ENCODE measurements at places on chromosomes 5 and 9. TPM values are rescaled to one million over a fixed set of nuclear protein-coding genes. Genes with fewer than 3 reads are reported as not detected.

Gene NTRK2
- total RNA-seq, result 0.98 TPM

GRCh38 chr9:106025453-106025852 lies 331.1 kb downstream of the TMEM38B start:
- no peak for DNase-seq

DNA sequence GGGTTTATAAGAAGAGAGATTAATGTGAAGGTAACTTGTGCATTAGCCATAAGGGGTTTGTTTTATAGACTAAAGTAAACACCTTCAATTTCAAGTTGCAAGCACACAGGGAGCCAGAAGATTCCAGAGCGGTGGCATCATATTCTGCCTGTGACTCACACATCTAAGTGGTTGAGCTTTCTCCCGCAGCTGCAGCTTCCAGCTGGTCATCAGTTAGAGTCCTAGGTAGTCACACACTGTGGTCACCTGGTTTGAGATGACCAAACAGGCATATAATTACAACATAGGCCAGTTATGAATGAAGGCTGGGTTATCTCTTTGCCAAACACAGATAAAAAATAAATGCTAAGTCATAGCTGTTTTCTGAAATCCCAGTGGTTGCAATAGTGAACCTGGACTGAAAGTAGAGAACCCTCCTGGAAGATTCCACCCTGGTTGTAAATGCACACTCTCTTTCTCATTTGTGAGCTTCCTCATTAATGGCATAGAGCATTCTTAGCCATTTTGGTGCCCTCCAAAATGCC lies 171.3 kb downstream of the GDNF start:
- DNase-seq, result no peak

DNA sequence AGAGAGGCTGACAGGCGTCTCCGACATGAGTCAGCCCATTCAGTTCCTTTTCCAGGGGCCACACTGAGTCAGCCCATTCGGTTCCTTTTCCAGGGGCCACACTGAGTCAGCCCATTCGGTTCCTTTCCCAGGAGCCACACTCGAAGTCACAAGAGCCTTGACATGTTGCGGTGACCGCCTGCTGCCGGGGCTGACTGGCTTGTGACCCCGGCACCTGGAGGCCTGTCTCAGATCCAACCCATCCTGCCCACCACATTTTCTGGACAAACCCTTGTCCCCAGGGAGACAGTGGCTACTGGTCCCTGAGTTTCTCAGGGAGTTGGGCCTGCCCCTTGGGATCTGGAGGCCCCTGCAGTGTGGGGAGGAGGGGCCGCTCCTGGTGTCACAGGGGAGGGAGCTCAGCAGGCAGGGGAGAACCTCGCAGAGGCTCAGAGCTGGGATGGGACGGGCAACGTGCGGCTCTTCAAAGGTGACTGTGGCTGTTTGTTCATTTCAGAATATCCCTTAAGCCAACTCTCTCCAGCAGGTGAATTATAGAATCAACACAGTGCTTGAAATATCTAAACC lies 40.5 kb upstream of the LPCAT1 start:
- DNase-seq, result no peak

DNA sequence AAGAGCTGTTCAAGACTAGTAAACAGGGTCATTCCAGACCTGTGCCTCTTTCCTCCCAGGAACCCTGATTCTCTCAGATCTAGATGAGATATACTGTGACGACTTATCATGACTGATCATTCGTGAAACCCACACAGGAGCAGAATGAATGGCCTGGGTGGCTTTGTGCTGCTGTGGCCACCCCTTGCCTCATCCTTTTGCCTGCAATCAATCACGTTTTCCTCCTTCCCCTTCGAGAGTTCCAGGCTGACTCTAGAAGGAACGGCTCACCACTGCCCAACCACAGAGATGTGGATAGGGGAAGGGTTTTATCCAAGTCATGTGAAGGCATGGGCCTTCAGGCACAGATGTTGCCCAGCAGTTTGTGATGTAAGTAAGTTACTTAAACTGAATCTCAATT lies 5.8 kb downstream of the ANXA6 start:
- DNase-seq, result no peak

DNA sequence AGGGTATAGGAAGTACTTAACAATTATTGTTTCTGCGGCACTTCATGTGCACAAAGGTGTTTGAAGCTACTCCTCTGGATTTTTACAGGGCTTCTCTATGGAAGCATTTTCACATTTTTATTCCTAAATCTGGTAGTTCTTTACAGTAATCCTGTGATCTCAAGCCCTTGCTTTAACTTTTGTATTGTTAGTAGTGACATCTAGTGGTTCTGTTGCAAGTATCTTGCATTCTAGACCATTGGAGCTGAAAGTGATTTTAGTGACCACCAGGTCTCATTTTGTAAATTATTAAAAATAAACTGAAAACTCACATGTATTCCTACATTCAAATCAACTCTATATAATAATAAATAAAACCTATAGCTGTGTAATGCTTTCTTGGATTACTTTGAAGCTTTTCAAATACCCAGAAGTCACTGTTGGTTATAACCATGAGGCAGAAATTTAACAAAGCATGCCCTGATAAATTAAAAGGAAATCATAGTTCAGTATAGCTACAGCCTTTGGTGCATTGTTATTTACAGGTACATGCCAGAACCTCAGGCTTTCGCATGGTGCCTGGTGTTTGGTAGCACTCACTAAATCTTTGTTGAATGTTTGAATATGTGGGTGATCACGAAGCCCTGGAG lies 18.9 kb downstream of the RPS23 start:
- no peak for DNase-seq
